ENCODE measurements at places on chromosomes 5 and 9.
A peak's percentile ranks its signal among the peaks of the same experiment; 100 is the strongest.

- no peak for DNase-seq
Observed at GRCh38 chr9:97766610-97767009, 69.5 kb upstream of the XPA start.

- DNase-seq, result peak; percentile 32
Observed at GRCh38 chr5:157143127-157143971, 684 bp upstream of the MED7 start.

- no peak for DNase-seq
Observed at GRCh38 chr5:130189961-130190360, 285.7 kb downstream of the CHSY3 start.

DNA sequence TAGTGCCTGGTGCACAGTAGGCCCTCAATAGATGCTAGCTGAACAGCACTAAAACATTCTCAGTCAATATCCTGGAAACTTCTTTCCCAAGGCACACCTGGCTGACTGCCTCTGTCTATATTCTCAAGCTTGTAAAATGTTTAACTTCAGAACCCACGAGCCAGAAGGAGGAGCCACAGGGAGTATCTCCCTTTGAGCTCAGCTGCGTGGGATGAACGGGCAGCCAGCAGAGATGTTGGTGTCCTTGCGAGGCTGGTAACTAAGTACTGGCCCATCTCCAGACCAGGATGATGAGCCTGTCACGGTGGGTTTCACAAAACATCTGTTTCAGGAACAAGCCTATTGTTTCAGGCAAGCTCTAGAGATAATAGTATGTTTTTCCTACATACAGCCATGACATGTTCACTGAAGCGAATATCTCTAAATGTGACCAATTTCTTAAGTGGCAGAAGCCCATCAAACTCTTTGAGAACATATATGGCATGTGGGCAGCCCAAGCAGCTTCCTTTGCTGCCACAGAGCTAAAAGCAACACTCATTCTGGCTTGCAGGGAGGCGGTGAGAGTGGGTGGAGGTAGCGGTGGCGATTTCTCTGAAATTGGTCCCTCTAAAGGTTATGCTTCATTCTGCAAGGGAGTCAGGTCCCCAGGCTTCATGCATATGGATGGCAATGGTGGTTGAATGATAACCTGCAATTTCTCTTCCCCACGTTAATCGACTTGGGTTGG lies 206.2 kb downstream of the TTLL11 start:
- DNase-seq, result no peak

DNA sequence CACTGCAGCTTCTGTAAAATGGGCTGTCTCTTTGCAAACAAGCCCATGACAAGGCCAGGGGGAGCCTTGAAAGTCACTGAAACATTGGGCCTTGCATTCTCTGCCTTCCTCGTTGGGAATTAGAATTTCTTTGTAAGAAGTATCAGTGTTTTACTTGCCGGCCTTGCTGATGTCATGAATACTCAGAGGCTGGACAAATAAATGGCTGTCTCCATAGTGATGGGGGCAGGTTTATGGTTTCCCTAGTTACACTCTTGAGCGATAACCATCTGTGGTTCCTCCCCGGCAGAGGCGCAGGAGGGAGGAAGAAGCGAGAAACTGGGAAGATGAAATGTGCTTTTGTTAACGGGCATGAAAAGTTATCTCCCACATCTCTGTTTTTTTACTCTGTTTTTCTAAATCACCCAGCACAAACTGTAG lies 272.7 kb upstream of the PANK3 start:
- peak; percentile 50 for DNase-seq
